ENCODE measurements at places on chromosomes 5 and 9.

DNA sequence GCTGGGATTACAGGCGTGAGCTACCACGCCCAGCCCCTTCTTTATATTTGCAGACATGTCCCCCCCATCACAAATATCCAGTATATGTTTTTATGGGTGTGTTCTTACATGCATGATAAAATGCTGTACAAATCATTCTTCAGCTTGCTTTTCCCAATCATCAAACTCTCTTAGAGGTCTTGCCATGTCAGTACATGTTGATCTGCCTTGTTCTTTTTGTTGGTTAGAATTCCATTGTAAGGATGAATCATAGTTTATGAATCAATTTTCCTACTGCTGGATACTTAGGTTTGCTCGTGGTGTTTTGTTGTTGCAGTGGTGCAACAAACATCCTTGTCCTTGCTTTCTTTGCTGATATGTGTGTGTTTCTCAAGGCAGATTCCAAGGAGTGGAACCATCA is 79.9 kb upstream of the NEURL1B start:
- DNase-seq = no peak

DNA sequence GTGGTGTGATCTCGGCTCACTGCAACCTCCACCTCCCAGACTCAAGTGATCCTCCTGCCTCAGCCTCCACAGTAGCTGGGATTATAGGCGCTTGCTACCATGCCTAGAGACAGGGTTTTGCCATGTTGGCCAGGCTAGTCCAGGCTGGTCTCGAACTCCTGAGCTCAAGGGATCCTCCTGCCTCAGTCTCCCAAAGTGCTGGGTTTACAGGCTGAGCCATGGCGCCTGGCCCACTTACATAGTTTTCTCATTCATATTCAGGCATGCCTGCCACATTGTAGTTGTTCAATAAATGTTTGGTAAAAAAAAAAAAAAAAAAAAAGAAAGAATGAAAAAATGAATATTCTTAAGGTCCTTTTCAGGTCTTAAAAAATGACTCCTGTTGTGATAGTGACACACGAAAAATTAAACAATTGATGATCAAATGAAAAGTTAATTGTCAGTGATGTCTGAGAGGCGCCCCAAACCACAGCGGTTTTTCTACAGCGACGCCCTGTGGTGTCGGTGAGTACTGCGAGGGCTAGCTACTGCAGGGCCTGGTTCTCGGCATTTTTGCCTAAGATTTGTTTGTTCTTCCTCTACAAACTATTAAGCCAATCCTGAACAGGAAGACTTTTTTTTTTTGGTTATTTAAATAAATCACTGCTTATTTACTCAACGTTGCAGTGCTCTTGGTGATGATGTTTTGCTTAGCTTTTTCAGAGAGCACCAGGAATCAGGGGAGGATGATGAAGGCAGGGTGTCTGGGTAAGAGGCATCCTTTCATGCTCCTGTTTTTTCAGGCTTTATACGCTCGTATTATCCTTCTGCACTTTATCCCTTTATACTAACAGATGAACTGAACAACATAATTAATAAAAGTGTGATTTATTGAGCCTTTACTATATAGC is 67.0 kb upstream of the DPYSL3 start:
- DNase-seq = peak; percentile 23

- DNase-seq = peak; percentile 80
These were observed 158.7 kb upstream of the IER5L start for GRCh38 chr9:129336601-129337331.

GRCh38 chr9:6007770-6008168 is 7.7 kb downstream of the RANBP6 start:
- peak; percentile 88 for DNase-seq

GRCh38 chr5:55903121-55903701 is 52.1 kb downstream of the IL31RA start:
- DNase-seq = no peak

- DNase-seq = no peak
These were observed 577.7 kb downstream of the EBF1 start for GRCh38 chr5:158521995-158522394.

DNA sequence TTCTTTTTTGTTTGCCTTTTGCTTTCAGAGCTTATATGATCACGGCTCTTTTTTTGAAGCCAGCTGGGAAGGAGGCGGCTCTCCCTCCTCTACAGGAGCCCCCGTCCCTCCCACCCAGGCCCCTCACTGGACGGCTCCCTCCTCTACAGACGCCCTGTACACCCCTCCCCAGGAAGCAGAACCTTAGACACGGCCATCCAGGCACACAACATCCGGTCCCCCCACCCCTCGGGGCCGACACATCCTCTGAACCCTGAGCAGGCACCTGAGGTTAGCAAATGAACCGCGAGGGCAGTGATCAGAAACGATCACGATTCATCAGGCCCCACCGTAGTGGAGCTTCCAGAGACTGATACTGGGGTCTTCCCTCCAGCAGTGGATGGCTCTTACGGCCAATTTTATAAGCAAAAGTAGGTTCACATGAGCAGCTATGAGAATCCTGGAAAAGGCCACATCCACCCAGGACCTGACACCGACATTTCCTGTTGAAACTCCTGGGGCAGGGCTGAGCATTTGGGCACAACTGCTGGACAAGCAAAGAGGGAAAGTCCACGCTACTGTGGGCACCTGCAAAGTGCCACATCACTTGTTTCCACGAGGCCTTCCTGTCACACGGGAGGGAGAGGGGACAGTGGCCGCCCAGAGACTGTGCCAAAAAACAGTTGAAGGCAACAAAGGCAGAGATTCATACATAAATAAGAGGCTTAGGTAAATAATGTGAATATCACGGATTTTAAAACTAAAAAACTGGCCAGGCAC is 78.9 kb downstream of the SEMA4D start:
- no peak for DNase-seq

GRCh38 chr5:43627028-43627427 is 24.0 kb downstream of the NNT start:
- DNase-seq = no peak

Measured in renal pelvis (tissue), 12 donors.